Aorta (tissue), 5 donors: ENCODE measurements at places on chromosomes 12 and 14.

- no peak for DNase-seq
Measured at GRCh38 chr14:24879661-24880386, 170.1 kb downstream of the STXBP6 start.

DNA sequence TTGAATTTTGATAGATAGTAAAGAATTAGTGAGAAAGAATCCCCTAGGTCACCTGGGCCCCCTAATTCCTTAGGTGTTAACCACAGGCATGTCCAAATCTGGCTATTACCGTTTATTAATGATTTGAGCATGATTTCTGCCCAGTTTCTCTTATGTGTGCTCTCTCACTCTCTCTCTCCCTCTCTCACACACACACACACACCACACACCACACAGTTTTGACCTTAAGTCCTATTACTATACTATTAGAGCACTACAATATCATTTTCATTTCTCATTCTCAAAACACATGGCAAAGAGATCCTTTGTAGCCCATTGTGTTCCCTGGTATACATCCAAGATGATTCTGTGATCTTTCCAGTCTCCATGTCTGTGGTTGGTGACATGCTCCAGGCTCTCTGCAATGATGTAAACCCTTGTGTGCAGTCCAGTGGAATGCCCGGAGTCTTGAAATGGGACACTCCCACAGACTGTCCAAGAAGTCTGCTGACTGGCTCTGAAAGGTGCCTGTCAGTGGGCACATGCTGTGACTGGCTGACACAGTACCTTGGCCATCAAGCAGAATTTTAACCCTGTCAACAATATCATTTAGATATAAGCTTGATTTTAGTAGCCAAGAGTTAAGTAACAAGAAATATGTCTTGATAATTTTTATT lies 96.2 kb downstream of the FIGNL2 start:
- no peak for DNase-seq

- no peak for DNase-seq
Measured at GRCh38 chr12:66048218-66048834, 82.2 kb downstream of the LLPH start.

- no peak for DNase-seq
Measured at GRCh38 chr14:79050787-79051727, 880.9 kb downstream of the NRXN3 start.

GRCh38 chr12:58433959-58434358 lies 486.3 kb downstream of the LRIG3 start:
- no peak for DNase-seq

GRCh38 chr12:124296295-124296915 lies 1.5 kb downstream of the RFLNA start:
- DNase-seq: peak; percentile 46

DNA sequence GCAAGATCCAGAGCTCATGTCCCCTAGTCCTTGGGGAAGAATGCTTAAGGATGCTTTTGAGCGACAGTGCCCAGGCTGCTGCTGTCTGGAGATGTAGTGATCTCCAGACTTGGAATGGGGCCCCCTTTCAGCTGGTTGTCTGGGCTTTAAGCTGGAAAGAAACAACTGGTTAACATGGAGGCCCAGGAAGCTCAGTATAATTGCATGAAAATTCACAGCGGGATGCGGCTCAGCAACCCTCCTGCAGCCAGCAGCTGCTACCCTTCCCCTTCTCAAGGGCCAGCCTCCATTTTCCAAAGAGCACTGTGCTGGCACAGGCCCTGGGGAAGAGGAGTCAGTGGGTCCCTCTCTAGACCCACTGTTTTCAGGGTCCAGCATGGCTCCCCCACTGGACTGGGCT lies 26.3 kb downstream of the RAB35 start:
- peak; percentile 47 for DNase-seq

- DNase-seq: no peak
Measured at GRCh38 chr12:22101749-22102243, 55.8 kb downstream of the CMAS start.

GRCh38 chr12:130791629-130792028 lies 47.4 kb downstream of the STX2 start:
- no peak for DNase-seq

GRCh38 chr12:20508962-20509361 lies 140.6 kb downstream of the PDE3A start:
- DNase-seq: no peak

DNA sequence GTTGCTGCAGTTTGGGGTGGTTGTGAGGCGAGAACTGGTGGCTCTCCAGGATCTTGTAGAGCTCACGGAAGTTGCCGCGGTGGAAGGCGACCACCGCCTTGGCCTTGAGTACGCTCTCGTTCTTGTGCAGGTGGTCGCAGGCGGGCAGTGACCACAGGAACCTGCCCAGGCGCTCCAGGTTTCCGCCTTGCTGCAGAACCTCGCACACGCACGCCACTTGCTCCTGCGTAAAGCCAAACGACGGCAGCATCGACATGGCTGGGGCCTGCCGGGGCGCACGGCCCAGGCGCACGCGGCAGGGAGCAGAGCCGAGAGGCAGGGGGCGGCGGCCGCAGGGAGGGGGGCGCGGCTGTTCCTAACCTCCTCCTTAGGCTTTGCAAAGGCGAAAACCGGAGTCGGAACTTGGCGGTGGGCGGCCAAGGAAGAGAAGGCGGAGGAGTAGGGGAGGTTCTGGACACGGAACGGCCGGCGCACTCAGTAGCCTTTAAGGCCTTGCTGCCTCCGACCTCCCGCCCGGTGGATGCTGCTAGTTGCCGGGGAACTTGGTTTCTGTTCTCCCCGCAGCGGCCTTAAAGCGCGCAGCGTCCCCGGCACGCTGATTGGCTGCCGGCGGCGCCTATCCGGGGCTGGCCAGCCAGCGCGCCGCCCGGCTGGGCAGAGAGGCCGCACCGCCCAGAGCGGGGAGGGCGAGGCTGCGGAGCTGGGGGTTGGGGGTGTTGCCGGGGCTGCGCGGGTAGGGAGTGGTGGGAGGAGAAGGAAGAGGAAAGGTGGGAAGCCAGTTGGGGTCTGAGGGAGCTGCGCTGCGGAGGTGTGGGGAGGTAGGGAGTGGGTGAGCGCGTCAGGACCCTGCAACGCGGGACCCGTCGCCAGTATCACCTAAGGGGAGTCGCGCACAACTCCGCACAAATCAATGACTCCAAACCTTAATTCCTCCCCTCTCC lies at the start of gene SIX1:
Gene SIX1 (minus strand): TSS at position 544 of the 941 bp plus-strand sequence. CDS start 288 bp downstream, at position 256.
- DNase-seq: peak; percentile 83

DNA sequence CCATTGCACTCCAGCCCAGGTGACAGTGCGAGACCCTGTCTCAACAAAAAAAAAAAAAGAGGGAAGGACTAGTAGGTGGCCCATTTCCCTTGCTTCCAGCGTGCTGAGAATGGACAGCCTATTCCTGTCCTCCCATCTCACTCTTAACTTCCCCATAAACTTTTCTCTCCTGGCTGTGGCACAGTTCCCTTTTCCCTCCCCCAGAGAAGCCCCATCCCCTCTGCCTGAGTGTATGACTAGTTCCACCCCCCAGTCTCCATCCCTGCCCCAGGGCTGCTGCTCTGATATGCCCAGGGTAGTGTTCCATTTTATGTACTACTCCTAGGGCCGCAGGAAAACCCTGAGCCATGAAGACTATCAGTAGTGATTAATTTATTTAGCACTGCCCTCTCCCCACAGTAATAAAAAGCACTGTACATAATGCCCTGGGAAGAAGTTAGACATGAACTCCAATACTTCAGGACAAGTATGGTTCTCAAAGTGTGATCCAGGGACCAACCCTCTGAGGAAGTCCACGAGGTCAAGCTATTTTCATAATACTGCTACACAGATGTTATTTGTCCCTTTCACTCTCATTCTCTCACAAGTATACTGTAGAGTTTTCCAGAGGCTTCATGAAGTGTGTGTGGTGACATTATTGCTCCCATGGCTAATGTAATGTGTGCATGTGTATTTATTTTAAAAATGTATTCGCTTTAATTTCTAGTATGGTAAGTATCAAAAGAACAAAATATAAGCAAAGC lies 11.5 kb upstream of the CHD4 start:
- no peak for DNase-seq

DNA sequence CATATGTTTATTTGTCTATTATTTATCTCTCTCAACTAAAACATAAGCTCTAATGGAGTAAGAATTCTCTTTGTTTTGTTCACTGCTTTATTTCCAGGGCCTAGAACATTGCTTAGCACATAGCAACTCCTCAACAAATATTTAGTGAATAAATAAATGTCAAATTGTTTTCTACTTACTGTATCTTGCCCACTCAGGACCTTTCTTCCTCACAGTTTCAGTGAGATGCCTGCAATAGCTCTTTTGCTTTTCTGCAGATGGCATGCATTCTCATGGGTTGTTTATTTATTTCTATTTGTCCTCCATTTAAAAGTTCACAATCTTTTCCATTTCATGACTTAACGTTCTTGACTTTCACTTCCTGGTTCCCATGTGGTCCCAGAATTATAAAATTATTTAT lies 94.9 kb upstream of the TTC7B start:
- DNase-seq: no peak

DNA sequence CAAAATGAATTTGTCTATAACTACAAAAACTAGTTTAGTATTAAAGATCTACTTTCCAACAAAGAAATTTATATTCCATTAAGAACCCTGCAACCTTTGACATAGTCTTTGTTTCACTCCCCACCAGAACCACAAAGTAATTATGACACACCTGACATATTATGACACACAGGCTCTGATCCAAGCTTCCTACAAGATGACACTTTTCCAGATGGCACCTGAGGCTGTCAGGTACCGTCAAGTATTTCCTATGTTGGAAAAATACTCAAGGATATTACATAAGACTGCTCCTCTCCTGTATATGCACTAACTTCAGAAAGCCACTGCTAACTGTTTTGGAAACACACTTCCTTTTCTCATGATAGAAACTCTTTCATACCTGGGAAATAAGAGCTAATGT lies 38.9 kb downstream of the STXBP6 start:
- DNase-seq: no peak

DNA sequence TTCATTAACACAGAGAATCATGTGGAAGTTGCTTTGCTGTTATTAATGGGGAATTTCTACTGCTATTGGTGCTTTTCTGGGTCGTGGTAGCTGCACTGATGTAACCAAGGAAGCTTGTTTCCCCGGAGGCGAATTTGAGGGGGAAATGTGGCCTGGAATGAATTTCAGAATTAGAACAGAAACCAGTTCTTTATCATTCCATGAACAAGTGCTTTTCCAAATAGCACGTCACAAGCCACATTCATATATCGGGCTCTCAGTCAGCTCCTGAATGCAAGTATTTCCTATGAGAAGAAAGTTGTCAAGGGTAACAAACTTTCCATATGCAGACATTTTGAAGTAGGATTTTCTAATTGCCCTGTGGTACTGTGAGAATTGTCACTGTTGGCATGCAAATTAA lies 1353.2 kb downstream of the AACS start:
- no peak for DNase-seq

- peak; percentile 87 for DNase-seq
Measured at GRCh38 chr14:102593061-102593824, 794 bp downstream of the RCOR1 start.

- DNase-seq: no peak
Measured at GRCh38 chr12:114992443-114992842, 308.5 kb upstream of the TBX3 start.

DNA sequence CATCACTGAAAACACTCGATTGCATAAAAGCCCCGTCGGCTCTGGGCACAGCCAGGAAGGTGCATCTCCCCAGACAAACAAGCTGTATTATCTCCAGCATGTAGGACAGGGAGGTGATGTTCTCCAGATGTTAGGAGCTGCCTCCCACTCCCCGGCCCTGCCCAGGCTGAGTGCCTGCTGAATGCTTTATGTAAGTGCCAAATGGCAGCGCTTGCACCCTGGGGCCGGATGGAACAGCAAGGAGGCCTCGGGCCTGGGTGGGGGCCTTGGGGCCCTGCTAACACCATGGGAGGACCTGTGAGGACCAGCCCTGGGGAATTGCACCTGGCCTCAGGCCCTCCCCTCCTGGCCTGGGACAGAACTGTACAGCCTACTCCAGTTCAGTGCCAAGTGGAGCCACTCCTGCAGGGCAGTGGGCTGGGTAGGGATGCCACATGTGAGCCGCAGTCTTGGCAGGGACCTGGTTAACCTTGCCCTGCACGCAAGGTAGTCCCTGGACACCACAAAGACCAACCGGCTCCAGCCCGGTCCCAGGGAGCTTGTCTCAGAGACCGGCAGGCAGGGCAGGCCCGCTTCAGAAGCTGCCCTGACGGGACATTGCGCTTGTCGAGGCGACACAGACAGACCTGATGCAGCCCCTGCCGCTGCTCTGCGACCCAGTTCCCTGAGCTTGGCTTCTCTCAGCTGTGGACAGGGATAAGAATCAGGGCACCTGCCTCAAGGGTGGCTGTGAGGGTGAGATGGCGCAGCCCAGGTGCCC lies 35.3 kb upstream of the PPP1R13B start:
- DNase-seq: no peak

DNA sequence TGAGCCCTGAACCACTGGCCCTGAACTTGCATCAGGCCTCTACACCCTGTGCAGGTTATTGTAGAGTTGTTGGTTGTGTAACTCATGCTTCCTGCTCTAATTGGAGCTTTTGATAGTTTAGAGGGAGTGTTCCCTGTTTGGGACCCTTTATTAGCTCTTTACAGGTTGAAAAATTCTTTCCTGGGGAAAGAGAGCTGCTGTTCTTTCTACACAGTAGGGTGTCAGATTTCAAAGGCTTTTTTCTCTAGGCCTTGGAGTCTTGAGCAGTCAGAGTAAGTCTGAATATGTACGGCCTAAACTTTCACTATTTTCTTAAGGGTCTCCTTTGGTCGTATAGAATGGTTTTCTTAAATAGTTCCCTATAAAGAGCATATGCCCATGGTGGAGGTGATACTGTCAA lies 60.8 kb upstream of the NEDD1 start:
- no peak for DNase-seq

DNA sequence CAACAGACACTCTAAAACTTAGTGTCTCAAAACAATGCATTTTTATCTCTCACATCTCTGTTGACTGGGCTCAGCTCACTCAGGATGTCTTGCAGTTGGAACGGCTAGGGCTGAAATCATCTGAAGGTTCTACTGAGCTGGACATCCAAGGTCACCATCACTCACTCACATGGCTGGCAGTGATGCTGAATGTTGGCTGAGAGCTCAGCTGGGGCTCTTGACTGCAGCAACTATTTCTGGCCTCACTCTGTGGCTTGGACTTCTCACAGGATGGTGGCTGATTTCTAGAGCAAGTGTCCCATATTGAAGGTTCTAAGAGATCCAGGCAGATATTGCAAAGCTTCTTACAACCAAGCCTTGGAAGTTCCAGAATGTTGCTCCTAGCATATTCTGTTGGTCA lies 166.5 kb downstream of the ZFP36L1 start:
- DNase-seq: peak; percentile 62

- no peak for DNase-seq
Measured at GRCh38 chr12:69688021-69688420, 11.1 kb downstream of the BEST3 start.

DNA sequence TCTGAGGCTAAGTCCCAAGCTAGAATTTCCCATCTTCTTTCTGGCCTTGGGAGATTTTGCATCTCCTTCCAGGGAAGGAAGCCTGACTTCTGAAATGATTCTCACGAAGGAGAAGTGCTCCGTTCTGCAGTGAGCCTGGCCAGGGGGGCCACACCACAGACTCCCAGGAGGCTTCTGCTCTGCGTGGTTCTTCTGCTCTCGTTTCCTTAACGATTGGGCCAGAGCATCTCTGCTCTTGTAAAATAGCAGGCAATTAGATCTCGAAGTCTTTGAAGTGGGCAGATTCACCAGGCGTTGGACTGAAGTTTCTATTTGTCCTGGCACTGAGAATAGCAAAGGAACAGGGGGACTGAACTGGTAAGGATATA lies 6.7 kb upstream of the BATF start:
- DNase-seq: peak; percentile 57

GRCh38 chr12:93079271-93079670 lies 150.2 kb upstream of the EEA1 start:
- DNase-seq: no peak

- DNase-seq: no peak
Measured at GRCh38 chr12:29593001-29593400, 95.5 kb upstream of the OVCH1 start.
